Fibroblast of lung (primary cell): ENCODE measurements at places on chromosomes 3 and 15. TPM values are rescaled to one million over a fixed set of nuclear protein-coding genes. Genes with fewer than 3 reads are reported as not detected.

The SPINK8 gene
- not detected in 2 replicates for polyA plus RNA-seq

DNA sequence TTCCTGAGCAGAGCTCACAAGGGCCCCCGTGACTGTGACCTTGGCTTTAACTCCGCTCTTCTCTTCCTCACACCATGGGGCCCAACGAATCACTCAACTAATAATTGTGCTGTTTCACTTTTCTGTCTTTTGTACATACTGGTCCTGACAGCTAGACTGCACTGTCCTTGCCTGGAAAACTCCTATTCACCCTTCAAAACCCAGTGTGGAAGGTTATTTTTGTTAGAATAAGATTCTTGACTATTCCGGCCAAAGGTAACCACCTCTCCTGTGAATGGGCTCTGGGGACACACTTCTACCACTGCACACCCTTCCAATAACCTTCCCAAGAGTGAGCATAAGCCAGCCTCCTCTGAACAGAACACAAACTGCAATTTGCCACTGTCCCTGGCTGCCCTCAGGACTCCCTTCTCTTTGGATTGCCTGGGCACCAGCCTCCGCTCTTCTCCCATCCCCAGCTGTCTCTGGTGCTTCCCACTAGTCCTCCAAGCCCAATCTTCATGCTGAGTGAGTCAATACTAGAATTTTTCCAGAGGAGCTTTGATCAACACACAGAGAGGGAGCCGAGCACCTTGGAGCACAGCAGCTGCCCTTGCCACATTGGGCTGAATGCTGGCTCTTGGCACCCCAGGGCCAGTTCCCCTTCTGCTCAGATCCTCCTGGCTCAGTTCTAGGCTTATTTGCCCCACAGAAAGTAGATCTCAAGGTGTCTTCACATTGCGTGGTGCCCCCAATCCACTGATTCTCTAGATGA is 2.1 kb downstream of the SCN5A start:
- DNase-seq = no peak

- DNase-seq = no peak
These were observed 144.2 kb downstream of the EDEM1 start for GRCh38 chr3:5331567-5332269.

The EXD1 gene
- polyA plus RNA-seq = 0.02 TPM in 1 of 2 replicates, not detected in the other

The EAF2 gene
- polyA plus RNA-seq = 0.52 and 1.2 TPM in 2 replicates

GRCh38 chr3:155230382-155230781 is 63.1 kb downstream of the STRIT1 start:
- peak; percentile 56 for DNase-seq

- DNase-seq = no peak
These were observed 115.7 kb downstream of the WNT7A start for GRCh38 chr3:13764161-13764560.

The ALDH1L1 gene
- not detected in 2 replicates for polyA plus RNA-seq

DNA sequence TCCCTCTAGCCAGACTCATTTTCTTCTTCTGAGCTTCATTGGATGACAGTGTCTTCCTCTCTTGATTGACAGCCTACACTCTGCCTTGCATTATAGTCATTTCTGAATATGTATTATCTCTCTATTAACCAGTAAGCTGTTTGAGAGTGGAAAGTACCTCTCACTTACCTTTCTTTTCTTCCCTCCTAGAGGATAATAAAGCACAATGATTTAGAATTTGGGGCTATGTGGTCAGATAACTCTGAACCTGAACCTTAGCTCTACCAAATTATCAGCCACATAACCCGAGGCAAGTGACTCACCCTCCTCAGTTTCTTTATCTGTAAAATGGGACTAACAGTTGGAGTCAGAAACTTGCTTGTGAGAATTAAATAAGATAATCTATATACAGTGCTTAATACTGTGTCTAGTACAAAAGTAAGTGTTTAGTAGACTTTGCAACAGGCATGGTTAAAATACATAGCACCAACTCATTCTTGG is 331.8 kb upstream of the TBL1XR1 start:
- DNase-seq = no peak

GRCh38 chr3:187999821-188000220 is 154.1 kb upstream of the LPP start:
- no peak for DNase-seq

GRCh38 chr3:15771444-15771843 is 26.3 kb downstream of the ANKRD28 start:
- DNase-seq = no peak

DNA sequence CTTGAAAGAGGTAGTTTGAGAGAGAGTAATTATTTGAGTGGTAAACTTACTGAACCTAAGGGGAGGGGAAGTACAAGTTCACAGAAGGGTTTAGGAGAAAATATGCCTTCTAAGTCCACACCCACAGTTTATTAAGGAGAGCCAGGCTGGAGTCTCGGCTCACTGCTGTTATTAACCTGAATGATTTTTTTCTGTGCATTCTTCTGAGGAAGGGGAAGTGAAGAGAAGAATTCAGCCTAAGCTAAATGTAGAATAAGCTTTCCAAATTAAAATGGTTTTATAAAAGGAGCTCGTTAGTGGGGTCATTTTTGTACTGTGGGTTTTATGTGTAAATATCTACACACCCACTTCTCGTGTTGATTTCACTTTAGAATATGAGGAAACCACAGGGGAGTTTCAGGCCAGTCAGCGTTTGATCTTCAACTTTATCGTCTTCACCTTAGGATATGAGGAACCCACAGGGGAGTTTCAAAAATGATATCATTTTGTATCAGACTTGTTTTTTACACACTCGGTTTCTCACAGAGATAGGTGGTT is 1.5 kb downstream of the WHAMM start:
- DNase-seq = no peak

The FSD2 gene
- polyA plus RNA-seq = not detected in 2 replicates

GRCh38 chr3:166669781-166670180 is 710.3 kb downstream of the ZBBX start:
- no peak for DNase-seq

DNA sequence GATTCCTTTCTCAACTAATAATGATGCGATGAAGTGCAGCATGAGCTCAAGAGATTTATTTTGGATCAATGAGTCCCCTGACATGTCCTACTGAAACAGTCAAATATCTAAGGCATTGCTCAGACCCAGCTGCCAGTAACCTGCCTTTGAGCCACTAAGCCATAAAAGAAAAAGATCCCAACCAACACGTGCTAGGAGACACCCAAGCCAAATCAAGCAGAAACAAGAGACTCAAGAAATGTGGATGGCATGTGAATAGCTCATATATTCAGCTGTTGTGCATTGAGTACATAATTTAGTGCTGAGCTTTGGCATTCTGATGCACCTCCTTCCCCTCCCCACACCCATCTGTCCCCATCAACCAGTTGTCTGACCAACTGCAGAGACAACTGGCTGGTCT is 29.2 kb downstream of the GJD2 start:
- DNase-seq = peak; percentile 42

DNA sequence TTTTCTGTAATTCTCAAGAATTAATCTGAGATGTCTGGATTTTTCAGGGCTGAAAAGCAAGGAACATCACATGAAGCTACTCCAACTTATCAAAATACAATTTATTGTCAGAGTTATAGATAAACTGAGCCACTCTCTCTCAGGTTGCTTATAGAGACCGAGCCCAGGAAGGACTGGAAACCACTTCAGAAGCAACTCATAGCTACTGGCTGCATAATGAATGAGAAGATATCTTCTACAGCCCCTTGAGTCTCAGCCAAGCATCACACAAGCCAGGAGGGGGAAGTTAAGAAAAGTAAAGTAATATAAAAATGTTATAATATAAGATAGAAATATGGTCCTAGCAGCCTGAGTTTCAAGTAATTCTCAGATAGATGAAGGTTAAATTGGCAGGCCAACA is 186.0 kb downstream of the TNIK start:
- DNase-seq = no peak

The HRG gene
- polyA plus RNA-seq = not detected in 2 replicates

DNA sequence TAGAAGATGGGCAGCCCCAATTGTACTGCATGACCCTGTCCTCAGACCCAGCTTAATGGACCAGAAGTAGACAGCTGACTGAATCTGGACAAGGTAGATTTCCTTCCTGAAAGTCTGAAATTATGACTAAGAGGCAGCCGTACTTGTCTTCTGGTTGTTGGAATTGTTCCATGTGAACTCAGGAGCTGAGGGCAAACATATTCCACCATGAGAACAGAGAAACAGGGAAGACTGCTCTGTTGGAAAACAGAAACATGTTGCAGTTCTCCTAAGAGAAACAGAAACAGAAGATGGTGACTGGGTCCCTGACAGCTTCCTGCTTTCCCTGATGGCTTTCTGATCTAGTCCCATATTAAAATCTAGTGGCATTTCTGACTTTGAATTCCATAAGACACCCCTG is 24.1 kb downstream of the POPDC2 start:
- DNase-seq = peak; percentile 28

DNA sequence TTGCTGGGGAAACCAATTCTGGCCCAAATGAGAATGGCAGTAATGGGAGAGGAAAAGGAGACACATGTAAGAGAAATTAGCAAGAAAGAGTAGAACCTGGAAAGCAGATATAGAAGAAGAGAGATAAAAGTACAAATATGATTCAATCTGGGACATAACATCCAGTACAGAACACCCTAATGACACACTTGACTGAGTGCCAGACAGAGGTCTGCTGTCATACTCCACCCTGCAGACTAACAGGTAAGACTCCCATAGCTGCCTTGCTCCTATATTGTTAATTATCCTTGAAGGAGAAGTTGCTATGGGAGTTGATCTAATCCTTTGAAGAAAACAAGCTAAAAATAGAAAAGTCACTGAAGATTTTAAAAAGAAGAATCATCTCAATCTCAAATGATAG is 21.1 kb downstream of the CCPG1 start:
- DNase-seq = no peak

GRCh38 chr3:29004885-29005599 is 275.8 kb upstream of the RBMS3 start:
- DNase-seq = no peak

DNA sequence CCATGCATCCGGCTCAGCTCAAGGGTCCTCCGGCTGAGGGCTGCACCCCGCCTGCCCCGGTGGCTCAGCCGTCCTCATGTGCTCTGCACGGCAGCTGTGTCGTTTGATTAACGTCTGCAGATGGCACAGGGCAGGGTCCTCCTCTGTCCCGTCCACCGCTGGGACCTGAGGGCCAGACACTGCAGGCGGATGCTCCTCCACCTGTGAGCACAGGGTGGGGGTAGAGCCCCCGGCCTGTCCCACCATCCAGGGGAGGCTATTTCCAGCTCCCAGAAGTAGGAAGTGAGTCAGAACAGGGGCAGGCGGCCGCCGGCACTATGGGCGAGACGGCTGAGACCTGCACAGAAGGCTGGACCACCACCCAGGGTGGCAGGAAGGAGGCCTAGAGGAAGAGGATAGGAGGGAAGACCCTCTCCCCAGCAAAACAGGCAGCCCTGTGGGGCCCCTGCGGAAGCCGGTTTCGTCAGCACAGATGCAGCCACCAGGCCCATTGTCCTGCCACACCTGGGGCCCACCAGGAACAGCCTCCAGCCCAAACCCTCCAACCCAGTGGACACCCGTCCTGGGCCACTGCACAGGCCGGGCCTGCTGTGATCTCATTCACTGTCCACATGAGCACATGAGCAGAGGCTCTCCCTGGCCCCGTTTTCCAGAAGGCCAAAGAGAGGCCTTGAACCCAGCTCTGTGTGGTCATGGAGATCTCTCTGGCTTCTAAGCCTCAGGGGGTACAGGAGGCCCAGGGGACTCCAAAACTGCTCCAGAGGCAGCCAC is 12.6 kb upstream of the PLXND1 start:
- no peak for DNase-seq

- no peak for DNase-seq
These were observed 298.3 kb downstream of the ROBO2 start for GRCh38 chr3:77338195-77338594.

DNA sequence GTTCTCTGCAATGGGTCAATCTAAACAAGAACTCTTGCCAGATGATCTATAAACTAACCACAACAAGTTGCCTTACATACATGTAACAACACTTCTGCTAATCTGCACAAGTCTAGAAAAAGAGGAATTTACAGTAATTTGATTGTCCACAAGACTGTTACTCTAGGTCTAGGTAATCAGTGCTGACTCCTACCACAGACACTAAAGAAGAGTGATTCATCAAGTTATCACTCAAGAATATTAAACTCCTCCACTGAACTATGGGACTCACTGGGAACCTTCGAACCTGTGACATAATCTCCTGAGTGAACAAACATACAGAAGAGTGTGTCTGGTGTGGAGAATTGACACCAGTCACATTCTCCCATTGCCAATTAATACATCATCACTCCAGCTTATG is 138.3 kb downstream of the ANXA2 start:
- DNase-seq = no peak

GRCh38 chr15:75820206-75820605 is 23.0 kb upstream of the UBE2Q2 start:
- no peak for DNase-seq

- DNase-seq = no peak
These were observed 29.5 kb downstream of the ZNF662 start for GRCh38 chr3:42935472-42935871.

- DNase-seq = no peak
These were observed 39.0 kb downstream of the MYRIP start for GRCh38 chr3:39848365-39848764.

GRCh38 chr3:135007607-135008006 is 212.5 kb downstream of the EPHB1 start:
- peak; percentile 18 for DNase-seq
